CD4-positive, alpha-beta T cell treated with Interferon gamma for 1 hour (primary cell): ENCODE measurements at places on chromosomes 12 and 14.

- DNase-seq = no peak
These were observed 43.3 kb downstream of the MMAB start for GRCh38 chr12:109529691-109530640.

- no peak for DNase-seq
These were observed 21.9 kb downstream of the JDP2 start for GRCh38 chr14:75449696-75450095.

GRCh38 chr14:75604979-75605851 lies 26.8 kb downstream of the FLVCR2 start:
- peak; percentile 14 for DNase-seq

DNA sequence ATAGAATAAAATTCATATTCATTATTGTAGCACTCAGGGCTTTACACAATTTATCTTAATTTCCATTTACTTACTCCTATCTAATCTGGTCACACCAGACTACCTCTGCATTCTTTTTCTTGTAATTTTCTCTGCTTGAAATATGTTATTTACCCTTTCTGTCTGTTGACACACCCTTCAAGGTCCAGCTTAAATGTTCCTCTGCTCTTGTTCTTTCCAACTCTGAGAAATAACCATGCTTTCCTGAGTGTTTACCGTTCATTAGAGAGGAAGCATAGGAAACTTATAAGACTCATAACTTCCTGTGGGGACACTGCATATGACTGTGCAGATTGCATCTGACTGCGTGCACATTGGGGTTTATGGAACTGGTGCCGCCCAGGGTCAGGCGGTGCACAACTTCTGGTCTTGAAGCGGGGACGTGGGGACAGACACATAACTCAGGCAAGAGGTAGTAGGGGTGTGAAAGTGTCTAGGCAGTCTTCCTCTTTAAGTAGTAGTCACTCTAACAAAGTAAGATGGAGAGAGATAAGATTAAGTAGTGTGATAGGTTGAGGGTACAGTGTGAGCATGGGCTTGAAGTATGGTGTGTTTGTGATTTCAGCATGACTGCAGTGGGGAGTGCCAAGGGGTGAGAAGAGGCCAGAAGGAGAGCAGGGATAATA lies 42.6 kb upstream of the FOXJ2 start:
- DNase-seq = peak; percentile 79

GRCh38 chr12:2652401-2653081 lies 142.2 kb upstream of the FKBP4 start:
- DNase-seq = no peak

GRCh38 chr12:45590646-45591045 lies 138.9 kb upstream of the ARID2 start:
- DNase-seq = no peak

GRCh38 chr14:22512106-22512814 lies 76.8 kb downstream of the DAD1 start:
- DNase-seq = no peak

DNA sequence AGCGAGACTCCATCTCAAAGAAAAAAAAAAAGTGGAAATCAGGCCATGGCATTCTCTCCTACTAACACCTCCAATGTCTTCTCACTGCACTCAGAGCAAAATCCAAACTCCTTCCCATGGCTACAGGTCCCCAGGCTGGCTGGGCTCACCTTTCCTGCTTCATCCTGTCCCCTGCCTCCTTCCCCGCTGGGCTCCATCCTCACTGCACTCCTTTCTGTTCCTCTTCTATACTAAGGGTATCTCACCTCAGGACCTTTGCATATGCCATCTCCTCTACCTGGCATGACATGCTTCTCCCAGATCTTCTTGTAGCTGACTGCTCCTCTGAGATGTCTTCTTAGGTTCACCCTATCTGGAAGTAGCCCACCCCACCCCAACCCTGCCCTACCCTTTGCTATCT lies 111.1 kb downstream of the DPF3 start:
- DNase-seq = no peak

DNA sequence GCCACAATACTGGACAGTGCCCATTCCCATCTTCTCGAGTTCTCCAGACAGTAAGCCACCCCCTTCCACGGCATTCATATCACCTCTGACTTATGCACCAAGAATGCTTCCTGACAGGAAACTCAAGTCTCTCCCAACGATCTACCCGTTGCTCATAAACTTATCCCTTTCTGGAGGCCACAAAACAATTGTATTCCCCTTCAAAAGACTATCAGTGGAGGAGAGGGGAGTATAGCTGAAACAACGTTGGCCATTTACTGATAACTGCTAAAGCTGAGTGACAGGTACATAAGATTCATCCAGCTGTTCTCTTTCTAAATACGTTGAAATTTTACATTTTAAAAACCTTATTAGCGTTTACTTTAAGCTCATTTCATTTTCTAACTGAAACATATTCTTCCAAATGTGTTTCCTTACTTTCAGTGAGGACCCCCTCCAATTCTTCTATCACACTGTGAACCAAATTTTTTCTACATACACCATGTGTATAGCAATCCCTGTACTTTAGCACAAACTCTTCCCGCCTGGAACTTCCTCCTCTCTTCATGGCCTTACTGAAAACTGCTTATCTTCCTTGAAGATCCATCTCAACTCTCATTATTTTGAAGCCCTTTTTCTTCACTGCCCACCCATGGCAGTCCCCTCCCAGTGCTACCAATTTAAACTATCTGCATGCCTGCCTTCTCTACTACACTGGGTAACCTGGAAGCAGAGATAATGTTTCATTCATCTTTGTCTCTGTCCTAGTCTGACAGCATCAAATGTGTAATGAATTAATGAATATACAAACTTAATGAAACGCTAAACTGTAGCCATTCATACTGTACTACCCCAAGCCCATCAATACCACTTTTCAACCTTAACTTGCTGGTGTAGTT lies 28.8 kb downstream of the ATXN2 start:
- no peak for DNase-seq

DNA sequence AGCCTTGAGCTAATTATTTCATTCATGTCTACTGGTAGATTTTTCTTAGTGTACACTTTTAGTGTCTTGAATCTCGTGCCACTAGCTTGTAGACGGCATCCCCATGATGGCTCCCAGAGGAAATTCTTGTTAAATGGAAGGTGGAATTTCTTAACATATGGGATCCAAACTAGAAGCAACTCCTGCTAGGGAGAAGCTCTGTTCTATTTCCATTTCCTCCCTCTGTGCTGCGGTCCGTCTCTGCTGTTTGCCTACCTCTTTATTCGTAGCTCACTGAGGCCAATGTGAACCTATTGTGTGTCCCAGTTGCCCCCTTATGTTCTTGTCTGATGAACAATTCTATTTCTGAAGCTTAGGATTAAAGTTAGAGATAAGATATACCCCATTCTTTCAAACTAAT lies 588 bp downstream of the PIK3C2G start:
- DNase-seq = no peak

DNA sequence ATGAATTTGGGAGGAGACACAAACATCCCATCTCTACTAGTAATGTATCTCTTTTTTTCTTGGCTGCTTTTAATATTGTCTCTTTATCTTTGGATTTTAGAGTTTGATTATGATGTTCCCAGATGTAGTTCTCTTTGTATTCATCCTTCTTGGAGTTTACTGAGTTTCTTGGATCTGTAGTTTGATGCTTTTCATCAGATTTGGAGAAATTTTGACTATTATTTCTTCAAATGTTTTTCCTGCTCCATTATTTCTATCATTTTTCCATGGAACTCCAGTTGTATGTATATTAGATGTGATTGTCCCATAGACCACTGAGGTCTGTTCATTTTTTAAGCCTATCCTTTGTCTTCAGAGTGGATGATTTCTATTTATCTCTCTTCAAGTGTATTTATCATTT lies 90.7 kb upstream of the ARHGAP5 start:
- DNase-seq = no peak

- no peak for DNase-seq
These were observed 257.7 kb downstream of the BTG1 start for GRCh38 chr12:91887957-91888356.

DNA sequence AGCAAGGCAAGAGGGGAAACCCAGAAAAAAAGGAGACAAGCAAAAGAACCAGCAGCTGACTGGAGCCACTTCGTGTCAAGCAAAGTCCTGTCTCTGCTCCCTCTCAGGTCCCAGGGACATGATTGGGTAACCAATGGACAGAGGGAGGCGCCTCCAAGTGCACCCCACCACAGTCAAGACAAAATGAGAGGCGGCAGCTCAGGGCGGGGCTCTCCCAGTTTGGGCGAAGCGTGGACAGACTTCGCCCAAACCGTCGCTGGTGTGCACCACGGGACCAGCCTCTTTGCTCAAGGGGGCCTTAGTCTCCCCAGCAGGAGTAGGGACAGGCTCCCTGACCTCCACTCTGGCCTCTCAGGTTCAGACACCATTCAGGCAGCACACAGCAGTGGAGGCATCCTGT lies 1.5 kb upstream of the BEGAIN start:
- no peak for DNase-seq

- no peak for DNase-seq
These were observed 974 bp upstream of the TNS2 start for GRCh38 chr12:53048780-53049401.

GRCh38 chr12:114809097-114809496 lies 125.1 kb upstream of the TBX3 start:
- no peak for DNase-seq

DNA sequence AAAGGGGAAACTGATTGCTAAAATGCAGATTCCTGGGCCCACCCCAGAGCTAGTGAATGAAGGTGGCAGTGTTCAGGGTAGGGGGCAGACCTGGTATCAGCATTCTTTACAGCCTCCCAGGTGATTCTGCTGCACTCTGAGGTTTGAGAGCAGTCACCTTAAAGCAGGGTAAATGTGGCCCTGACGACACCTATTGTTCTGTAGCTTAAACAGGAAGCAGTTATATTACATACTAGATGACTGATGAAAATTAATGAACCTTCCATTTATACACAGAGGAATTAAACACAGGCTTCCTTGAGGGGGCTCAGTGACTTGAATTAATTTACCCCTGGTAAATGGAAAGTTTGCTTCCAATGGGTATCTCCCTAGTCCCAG lies 25.3 kb downstream of the NUAK1 start:
- DNase-seq = no peak

DNA sequence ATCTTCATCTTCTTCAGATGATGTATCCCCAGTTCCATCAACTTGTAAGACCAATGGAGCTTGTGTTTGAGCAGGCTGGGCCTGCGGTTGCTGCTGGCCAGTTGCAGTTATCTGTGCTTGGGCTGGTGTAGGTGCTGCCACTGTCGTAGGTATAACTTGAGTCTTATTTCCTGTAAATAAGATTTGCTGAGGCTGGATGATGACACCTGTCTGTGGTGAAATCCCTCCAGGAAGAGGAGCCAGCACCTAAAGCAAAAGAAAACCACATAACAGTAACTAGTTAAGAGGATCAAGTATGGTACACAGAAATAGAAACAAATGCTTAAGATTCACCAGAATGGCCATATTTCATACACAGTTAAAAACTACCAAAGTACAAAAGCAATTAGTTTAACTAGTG lies 28.2 kb downstream of the GTF2A1 start:
- no peak for DNase-seq

DNA sequence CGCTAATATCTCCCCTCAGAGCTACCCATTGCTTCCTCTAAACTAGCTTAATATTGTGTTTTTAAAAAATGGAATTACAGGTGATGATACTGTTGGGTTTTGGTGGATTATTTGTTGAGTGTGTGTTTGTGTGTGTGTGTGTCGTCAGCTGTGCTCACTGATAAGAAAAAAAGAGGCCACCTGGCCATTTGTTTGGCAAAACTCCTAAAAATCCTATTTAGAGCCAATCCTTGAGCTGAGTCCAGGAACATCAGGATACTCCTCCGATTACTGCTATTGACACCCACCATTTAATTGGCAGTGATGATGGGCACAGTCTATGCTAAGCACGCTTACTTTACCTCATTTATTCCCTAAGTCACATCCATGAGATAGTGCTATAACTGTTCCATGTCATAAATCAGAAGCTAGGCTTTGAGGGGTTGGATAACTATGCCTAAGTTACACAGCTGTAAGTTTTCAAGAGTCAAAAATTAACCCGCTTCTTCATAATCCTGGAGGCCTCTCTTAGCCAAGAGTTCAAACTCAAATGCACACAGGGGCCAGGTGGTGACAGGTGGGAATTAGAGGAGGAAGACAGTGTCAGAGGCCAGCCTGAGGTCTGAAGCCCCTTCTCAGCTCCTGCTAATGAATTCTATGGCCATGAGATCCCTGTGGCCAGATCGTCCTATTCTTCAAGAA lies 1026.6 kb upstream of the TMEM132C start:
- no peak for DNase-seq
